ENCODE measurements at places on chromosomes 7 and 10.
A peak's percentile ranks its signal among the peaks of the same experiment; 100 is the strongest.

GRCh38 chr7:17293481-17293880 is 5.0 kb upstream of the AHR start:
- DNase-seq: no peak

DNA sequence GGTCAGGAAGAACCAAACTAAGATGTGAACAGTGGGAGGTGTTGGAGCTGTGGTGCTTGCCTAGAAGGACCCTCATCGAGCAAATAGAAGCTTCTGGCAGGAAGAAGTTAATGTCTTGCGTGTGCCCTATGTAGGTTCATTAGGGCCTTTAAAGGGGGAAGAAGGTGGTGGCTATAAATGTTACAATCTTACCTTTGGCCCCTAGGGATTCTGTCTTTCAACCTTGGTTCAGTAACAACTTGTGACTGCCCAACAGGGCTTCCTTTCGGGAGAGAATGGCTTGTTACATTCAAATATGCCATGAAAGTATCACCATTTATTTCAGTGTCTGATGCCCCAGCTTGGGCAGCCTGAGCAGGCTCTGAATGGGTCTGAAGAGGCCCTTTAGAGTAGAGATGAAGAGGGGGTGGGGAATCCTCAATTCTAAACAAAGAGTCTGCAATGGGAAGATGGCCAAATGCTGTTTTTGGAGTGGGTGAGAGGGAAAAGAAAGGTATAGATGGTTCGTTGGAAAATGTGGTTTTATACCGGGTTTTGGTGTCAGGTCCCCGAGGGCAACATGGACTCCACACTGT is 108.0 kb downstream of the TCF7L2 start:
- no peak for DNase-seq

DNA sequence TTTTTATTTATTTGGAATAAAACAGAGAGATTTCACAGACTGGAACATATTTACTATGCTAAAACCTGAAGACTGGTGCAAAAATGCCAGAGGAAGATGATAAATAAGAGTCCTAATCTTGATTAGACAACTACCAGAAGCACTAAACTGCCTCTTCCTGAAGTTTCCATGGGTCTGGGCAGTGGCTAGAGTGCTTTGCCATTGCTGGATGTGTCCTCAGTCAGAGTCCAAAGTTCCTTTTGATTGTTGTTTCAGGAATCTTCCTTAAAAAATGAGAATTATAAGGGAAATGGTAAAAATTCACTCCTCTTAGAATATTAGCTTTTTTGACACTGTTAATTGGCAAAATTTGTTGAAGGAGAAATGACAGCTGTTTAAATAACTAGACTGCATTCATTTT is 86.3 kb upstream of the AHR start:
- DNase-seq: no peak

- no peak for DNase-seq
Observed at GRCh38 chr10:128462844-128463243, 336.6 kb upstream of the MKI67 start.

GRCh38 chr10:69516316-69516715 is 56.9 kb downstream of the NEUROG3 start:
- DNase-seq: no peak

DNA sequence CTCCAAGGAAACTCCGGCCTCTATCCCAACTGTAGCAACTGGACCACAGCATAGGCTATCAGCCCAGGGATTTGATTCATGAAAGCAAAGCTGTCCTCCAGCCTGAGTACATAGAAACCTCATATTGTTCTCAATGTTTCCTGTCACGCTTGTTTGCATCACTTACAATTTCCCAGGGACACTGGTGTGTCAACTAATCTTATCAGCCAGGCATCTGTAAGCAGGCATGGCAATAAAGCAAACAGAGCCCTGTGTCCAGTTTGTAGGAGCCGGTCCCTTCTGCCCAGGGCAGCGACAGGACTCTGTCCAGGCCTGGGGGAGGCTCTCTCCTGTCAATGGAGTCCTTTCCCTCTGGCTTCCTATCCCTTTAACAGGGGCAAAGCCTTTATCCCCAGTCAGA is 23.0 kb upstream of the CDHR3 start:
- DNase-seq: no peak

DNA sequence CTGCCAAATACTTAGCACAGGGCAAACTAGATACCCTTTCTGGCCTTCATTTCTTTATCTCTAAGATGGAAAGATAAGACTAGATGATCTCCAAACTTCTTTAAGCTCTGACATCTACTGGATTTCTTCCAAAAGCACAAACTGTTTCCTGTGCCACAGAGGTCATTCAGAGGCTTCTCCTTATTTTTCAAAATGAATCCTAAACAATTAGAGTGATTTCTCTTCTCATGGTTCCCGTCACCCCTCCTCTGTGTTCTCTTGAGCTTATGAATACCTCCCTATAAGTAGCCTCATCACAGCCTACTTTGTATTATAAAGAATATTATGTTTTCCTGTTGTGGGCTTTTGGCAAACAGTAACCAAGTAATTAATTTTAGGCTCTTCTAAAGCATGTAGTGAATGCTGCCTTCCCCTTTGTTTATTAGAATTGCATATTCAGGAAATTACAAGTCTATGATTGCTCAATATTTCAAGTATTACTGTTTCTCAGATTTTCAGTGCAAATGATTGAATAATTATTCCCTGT is 179.5 kb downstream of the REEP3 start:
- DNase-seq: no peak

DNA sequence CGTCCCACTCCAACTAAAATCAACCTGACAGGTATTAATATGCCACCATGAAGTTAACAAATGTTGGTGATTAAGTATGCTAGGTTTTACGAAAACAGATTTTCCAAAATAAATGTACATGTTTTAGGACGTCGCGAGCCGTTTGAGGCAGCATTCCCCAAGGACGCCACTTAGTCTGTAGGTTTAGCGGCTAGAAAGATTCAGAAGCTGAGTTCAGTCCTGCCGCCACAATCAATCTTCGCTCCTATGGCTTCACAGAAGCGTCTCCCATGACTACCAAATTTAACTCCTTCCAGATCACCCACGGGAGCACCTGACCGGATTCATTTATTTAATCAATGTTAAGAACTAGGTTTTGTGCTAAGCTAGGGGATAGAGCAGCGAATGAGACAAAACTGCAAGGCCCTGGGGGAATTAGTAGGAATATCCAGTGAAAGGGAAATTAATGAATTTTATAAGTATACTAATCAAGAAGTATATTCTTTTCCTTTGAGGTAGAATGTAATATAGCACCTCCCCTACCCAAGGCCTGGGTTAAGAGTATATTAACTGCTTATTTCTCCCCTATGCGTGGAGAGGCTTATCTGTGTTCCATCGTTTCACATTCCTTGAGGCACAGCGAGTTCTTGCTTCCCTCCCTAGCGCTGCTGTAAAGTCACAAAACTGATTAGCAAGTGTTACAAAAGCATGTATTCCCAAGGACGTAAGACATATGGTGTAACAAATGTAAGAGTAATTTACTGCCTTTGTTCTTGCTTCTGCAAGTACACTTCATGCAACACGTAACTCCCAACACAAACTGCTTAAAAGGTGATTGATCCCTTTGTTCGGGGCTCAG is 994 bp upstream of the CYP51A1 start:
- no peak for DNase-seq

- DNase-seq: no peak
Observed at GRCh38 chr7:108073305-108074070, 56.7 kb downstream of the LAMB4 start.

- DNase-seq: peak; percentile 19
Observed at GRCh38 chr7:140304191-140304799, 94.0 kb downstream of the SLC37A3 start.

GRCh38 chr10:74282151-74282847 is 131.3 kb downstream of the ADK start:
- DNase-seq: no peak

GRCh38 chr10:3465406-3465891 is 292.9 kb upstream of the PITRM1 start:
- DNase-seq: no peak

- DNase-seq: no peak
Observed at GRCh38 chr7:103076764-103077163, 1.8 kb downstream of the ARMC10 start.

GRCh38 chr10:77592946-77593636 is 44.5 kb downstream of the KCNMA1 start:
- DNase-seq: no peak

DNA sequence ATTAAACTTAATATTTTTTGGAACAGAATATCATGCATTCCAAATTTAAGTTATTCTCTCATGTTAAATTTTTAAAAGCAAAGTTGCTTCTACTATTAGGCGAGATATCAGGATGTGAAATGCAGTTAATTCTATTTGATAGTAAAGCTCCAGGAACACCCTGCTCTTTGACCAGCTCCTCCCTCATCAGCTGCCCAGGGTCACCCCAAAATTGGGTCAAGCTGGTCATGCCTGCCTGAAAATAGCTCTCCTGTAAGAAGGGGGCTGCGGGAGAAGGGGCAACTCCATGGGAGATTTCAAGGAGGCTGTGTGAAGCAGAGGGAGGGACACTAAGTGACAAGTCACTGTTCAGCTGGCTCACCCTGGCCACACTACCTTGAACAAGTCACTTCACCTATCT is 5.9 kb downstream of the PPP1R3C start:
- no peak for DNase-seq

GRCh38 chr7:2487586-2488271 is 11.5 kb upstream of the GRIFIN start:
- no peak for DNase-seq

GRCh38 chr7:55481155-55481554 is 91.1 kb downstream of the VOPP1 start:
- DNase-seq: no peak

DNA sequence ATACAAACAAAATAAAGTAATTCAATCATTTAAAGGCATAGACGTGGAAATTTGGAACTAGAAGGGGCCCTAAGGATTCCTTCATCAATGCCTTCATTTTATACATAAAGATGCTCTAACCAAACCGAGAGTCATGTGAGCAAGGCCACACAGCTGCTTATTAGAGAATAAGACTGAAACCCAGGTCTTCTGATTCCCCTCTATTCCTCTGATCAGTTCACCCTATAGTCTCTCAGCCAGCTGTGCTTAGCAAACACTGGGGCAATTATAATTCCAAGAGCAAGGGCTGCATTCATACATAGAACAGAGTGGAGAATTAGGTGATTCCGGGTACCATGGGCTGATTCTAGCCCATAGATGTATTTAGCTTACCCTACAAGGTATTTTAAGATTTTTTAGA is 9.7 kb upstream of the XPNPEP1 start:
- DNase-seq: no peak

GRCh38 chr7:146002431-146003078 is 114.0 kb upstream of the CNTNAP2 start:
- DNase-seq: no peak

- DNase-seq: no peak
Observed at GRCh38 chr10:50152792-50153272, 85.1 kb downstream of the WASHC2A start.

- DNase-seq: no peak
Observed at GRCh38 chr7:82762880-82763279, 319.3 kb upstream of the CACNA2D1 start.

DNA sequence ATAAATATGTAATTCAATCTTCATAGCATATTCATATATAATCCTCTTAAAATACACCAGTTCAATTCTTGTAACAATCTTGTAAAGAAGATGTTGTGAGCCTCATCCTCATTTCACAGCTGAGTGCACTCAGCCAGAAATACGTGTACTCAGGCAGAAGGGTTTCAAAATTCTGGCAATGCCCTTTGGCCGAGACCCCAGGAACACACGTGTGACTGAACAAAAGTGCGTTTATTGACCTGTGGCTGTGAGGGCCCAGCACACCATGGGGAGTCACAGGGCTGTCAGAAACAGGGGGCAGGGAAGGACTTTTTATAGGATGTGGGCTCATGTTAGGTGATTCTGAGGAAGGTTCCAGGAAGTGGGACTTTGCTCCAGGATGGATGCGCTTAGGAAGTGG is 21.5 kb downstream of the GIMAP8 start:
- no peak for DNase-seq

DNA sequence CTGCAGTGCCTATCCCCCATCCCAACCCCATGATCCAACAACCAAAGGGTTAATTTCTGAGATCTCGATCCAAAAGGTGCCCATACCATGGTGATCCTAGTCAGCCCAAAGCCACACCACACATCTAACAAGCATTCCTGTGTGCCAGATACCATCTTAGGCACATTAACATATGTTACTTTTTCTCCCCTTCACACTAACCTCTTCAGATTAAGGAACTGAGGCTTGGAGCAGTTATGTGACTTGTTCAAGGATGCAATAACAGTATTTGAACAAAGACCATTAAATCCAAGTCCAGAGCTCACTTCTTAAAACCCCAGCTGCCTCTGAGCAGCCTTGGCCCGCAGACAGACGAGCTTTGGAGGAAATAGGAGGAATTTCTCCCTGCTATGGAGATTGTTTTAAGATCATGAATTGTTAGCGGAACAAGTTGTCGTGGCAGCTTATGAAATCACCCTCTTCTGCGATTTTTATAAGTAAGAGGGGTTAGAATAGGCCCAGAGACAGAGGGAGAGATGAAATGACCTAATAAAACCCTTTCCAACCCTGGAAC is 327.2 kb downstream of the KCNMA1 start:
- no peak for DNase-seq

All from midbrain (tissue), 1 donor.